ENCODE measurements at places on chromosomes 3 and 15.

- DNase-seq, result peak; percentile 45
Observed at GRCh38 chr3:127822041-127822681, at the start of gene MGLL. Gene MGLL, minus strand, starts transcription at chr3:127822515. Its CDS starts 197 bp downstream, at chr3:127822318.

GRCh38 chr15:36601497-36601932 is 22.1 kb downstream of the CDIN1 start:
- peak; percentile 99 for DNase-seq

GRCh38 chr3:9298236-9298635 is 48.8 kb upstream of the SRGAP3 start:
- peak; percentile 42 for DNase-seq

- peak; percentile 74 for DNase-seq
Observed at GRCh38 chr3:101950510-101950909, 101.2 kb downstream of the NFKBIZ start.

- peak; percentile 43 for DNase-seq
Observed at GRCh38 chr3:133408961-133409360, 9.1 kb downstream of the BFSP2 start.

GRCh38 chr15:82731527-82731926 is 21.9 kb upstream of the AP3B2 start:
- DNase-seq, result no peak

DNA sequence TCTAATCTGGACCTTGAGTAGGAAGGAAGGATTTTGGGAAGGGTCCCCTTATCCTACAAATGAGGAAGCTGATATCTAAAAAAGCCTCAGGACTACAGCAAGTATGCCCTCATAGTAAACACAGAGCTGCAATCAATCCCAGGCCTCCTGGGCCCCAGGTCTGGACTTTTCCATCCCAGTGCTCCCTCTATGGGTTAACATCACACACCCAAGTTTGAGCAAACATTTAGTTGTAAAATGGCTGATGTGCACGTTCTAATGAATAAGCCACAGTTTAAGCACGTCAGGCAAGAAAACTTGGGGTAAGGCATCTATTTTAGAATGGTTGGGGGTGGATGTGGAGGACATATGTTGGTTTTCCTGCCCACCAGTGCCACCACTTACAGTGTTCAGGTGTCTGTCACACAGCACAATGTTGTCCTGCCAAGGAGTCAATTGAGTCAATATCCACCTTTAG is 44.3 kb upstream of the UBE2E1 start:
- DNase-seq, result peak; percentile 40

DNA sequence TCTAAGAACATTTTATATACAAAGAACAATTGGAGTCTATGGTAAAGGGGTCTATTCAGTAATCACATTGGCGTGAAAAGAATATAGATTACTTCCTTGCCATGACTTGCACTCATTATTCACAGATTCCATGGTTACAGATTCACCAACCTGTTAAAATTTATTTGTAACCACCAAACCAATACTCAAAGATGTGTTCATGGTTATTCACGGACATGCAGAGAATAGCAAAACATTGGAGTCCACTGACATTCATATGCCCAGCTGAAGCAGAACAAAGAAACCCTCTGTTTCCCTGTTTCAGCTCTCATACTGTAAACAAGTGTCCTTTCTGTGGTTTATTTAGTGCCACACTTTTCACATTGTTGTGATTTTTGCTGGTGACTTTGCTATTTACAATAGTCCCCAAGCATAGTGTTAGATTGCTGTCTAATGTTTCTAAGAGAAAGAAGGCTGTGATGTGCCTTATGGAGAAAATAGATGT is 185.8 kb upstream of the TTC14 start:
- DNase-seq, result no peak

GRCh38 chr3:138032567-138032966 is 22.6 kb downstream of the CLDN18 start:
- no peak for DNase-seq

DNA sequence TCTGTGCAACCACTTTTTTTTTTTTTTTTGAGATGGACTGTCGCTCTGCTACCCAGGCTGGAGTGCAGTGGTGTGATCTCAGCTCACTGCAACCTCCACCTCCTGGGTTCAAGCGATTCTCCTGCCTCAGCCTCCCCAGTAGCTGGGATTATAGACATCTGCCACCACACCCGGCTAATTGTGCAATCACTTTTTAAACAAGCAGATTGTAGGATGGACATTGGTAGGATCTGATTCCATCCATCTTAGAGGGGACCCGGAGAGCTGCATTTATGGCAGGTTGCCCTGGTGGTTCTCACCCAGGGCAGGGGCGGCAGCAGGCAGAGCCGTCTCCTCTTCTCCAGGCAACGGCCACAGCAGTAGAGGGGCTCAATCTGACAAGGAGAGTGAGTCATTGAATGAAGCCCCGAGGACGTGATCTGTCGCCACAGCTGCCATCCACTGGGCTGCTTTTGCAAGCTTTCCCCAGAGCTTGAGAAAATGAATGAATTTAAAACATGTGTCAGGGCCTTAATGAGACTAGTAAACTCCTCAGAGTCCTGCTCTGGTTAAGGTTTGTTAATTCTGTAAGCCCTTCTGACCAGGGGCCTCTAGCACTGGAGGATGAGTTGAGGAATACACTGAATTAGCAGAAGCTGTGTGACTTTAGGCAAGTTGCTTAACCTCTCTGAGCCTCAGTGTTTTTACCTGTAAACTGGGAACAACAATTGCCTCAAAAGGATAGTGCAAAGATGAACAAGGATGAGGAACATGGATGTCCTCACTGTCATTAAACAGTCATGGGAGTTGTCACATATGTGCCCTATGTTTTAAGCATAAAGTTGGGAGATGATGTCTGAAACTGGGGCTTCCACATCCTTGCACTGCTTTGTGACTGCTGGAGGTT is 129.1 kb downstream of the ASB7 start:
- no peak for DNase-seq

GRCh38 chr3:143480344-143480743 is 360.8 kb downstream of the CHST2 start:
- DNase-seq, result peak; percentile 28

DNA sequence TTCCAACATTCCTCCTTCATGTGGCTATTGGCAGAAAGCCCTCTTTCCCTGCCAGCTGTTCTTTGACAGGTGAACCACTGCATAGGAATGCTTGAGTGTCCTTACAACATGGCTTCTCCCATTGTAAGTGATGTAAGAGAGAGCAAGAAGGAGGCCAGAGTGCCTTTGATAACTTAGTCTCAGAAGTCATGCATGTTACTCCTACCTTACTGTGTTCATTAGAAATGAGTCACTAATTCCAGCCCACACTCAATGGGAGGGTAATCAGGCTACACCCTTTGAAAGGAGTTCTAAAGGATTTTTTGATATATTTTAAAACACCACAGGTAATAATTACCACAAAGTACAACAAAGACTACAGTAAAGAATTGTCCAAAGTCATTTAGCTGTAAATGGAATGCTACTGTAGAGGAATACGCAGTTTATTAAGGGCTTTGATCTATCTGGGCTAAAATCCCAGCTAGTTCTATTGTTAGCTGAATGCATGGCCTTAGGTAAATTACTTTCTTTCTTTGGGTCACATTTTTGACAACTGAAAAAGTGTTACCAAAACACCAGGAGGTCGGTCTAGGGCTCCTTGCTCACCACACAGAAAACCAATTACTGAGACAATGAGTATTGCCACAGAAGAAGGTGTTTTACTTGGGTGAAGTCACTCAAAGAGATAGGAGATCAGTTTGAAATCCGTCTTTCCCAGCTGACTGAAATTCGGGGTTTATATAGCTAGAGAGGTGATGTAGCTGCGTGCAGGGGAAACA is 154.9 kb downstream of the GRM7 start:
- no peak for DNase-seq

GRCh38 chr3:146067048-146067447 is 93.9 kb downstream of the PLOD2 start:
- DNase-seq, result peak; percentile 13

GRCh38 chr15:57442335-57442734 is 66.0 kb downstream of the CGNL1 start:
- no peak for DNase-seq

- DNase-seq, result no peak
Observed at GRCh38 chr3:37053753-37054152, 60.4 kb downstream of the MLH1 start.

DNA sequence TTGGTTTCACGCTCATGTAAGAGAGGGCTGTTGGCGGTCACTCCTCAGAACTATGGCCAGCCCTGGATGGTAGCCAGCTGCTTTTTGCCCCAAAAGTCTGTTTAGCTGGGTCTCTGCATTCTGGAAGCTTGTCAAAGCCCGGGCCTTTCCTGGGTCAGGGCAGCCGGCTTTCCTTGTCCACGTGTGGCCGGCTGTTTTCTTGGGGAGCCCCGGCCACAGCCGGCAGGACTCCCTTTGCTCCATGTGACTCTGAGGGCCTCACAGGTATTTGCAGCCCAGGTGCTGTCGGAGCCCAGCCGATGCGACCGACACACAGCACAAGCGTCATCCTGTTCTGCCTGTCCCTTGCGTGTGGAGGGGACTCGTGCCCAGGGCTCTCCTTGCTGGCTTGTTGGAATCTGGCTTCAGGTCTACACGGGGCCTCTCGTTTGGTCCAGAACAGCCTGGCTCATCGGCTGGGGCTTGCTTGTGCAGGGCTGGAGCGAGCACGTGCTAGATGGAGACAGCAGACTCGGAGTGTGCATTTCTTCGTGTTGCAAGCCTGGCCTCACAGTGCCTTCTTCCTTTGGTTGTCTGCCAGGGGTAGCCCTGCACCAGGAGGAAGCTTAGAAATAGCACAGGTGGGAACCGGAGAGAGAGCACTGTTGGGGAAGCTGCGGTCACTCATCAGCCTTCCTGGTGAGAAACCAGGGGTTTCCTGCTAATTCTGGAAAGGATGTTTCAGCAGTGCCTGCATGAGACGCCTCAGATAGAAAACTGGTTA is 51.5 kb downstream of the PGPEP1L start:
- DNase-seq, result no peak

- DNase-seq, result peak; percentile 51
Observed at GRCh38 chr15:76346669-76347481, 10.3 kb downstream of the ISL2 start.

DNA sequence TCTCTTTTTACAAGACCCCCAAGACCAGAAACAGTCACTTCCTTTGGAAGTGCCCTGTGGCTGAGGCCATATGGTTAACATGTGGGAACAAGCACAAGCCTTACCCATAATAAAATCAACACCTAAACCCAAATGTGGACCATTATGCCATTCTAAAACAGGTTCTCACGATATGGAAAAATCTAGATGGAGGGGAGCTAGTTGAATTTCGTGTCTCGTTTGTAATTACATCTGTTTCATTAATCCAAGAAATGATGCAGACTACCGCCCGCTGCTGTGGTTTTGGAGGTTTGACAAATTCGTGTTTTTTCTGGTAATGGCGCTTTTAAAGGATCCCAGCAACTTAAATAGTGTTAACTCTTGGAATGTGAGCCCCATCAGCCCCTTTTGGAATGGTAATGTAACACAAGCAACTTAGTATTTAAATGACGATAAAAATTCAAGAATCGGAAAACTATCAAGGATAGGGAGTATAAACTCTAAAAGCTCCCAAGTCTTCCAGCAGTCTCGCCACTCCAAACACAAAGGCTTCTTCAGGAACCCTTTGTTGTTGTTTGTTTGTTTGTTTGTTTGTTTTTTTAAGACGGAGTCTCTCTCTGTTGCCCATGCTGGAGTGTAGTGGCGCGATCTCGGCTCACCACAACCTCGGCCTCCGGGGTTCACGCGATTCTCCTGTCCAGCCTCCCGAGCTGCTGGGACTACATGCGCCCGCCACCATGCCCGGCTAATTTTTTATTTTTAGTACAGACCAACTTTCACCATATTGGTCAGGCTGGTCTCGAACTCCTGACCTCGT is 1.1 kb downstream of the CNBP start:
- peak; percentile 42 for DNase-seq

DNA sequence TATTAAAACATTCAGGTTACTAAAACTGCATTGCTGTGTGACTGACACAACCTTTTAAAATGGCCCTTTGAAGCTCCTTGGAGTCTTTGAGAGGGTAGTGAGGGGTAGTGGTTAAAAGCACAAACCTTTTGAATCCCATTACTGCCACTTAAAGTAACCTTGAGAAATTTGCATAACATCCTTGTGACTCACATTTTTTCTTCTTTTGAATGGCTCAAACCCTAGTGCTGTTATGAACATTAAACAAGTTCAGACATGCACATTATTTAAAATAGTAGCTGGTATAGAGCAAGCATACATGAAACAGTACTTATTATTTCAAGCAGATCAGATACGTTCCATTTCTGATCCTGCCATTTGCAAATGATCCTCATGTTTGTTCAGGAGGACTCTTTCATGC is 3.7 kb upstream of the CLDN1 start:
- peak; percentile 38 for DNase-seq

DNA sequence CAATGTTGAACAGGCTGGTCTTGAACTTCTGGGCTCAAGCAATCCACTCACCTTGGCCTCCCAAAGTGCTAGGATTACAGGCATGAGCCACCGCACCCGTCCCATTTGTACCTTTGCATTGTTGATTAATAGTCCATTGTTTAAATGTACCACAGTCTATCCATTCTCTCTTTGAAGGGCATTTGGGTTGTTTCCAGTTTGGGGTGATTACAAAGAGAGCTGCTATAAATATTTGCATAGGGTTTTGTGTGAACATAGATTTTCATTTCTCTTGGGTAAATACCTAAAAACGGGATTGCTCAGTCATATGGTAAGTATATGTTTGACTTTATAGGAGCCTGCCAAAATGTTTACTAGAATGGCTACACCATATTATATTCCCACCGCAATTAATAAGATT is 13.7 kb upstream of the PTPRG start:
- DNase-seq, result no peak

- no peak for DNase-seq
Observed at GRCh38 chr3:150035910-150036612, 65.4 kb upstream of the PFN2 start.

DNA sequence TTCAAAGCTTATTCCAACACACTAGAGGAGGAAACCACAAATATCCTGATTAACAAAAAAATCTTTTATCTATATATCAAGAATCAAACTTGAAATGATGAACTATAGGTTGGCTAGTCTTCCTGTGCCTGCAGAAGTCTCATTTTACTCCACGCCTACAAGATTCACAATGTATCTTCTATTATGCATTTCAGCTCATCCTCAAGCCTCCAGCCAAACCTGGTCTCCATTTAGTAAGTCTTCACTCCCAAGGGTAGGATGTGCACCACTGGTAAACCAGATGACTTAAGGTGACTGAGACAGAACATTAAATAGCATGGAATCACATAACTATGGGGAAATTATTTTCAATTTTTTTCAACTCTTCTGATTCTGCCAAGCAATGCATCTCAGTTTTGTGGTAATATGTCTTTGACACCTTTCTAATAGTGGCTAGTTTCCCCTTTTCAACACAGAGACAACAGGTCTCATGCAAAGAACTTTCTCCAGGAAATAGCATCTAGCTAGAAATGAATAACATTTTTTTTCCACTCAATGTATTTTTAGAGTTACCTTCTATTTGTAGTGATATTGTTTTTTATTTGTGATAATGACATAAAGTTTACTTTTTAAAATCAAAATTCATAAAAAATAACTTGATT is 166.9 kb downstream of the TNIK start:
- DNase-seq, result no peak

- no peak for DNase-seq
Observed at GRCh38 chr3:64890006-64890405, 202.2 kb upstream of the ADAMTS9 start.

- no peak for DNase-seq
Observed at GRCh38 chr15:54011656-54012055, 33.4 kb downstream of the UNC13C start.
